ENCODE measurements at places on chromosomes 7 and 10. TPM values are rescaled to one million over a fixed set of nuclear protein-coding genes. Genes with fewer than 3 reads are reported as not detected.

DNA sequence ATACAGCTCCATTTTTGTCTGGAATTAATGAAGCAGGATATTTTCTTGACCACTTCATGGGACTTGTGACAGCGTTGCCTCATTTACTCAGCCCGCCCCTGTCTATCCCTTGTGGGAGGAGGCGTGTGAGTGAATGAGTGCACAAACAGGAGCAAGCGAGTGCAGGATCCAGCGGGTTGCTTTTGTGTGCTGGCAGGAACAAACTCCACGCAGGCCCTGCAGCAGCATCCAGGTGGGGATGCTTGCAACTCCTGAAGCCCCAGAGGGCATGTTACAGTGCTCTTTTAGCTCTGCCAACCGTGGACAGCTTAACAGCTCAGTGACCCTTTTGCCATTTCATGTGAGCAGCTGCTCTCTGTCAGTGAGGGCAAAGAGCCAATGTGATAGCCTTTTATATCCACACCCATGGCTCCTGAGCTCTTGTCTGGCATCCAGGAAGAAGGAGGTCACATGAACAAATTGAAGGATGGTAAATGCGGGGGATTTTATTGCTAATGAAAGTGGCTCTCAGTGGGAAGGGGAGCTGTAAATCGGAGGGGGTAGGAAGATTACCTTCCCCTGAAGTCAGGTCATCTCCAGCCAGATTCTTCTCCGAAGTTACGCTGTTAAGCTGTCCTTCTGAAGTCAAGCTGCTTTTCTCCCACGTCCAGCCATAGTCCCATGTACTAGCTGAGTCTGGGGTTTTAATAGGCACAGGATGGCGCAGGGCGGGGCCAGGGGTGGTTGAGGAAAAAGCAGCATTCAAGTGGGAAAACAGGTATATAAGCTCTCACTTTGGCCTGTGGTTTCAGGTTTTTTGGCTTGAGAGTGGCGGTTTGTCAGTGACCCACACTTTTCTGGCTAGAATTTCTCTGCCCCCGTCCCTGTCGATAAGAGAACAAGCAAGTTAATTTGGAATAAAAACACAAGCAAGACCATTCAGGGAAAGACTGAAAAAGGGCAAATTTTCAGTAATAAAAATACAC lies 714.7 kb upstream of the MBL2 start:
- no peak for DNase-seq

GRCh38 chr7:136039577-136040345 lies 62.6 kb upstream of the MTPN start:
- no peak for DNase-seq

DNA sequence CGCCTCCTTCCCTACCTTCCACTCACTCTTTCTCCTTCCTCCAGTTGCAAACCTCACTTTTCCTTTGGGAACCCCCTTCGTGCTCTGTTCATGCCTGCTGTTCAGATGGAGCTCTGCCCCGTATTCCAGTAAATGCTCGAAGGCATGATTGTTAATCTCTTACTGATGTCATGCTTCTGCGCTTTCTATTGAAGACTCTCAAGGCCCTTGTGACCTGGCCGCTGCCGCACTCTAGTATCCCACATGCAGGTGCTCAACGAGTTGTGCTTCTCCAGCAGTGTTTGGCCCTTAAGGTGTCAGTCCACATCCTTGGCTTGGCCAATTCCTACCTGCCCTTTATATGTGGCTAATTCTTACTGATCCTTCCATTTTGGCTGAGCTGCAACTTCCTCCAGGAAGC lies 158.6 kb downstream of the ADAM12 start:
- no peak for DNase-seq

GRCh38 chr10:33794460-33794859 lies 460.0 kb upstream of the NRP1 start:
- DNase-seq = no peak

DNA sequence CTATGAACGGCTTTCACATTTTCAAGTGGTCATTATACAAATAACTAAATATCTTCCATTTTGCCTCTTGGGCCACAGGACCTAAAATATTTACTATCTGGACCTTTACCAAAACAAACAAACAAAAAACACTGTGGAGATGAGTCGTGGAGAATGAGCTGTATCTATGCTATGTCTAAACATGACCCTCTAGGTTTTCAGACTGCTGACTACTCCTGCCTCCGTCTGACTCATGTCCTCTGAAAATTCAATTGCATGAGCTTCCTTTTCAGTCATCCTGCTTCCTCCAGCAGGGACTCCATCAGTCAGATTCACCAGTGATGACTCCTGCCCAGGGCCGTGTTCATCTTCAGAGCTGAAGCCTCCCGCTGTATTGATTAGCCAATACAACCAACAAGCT lies 96.8 kb downstream of the COL28A1 start:
- no peak for DNase-seq

DNA sequence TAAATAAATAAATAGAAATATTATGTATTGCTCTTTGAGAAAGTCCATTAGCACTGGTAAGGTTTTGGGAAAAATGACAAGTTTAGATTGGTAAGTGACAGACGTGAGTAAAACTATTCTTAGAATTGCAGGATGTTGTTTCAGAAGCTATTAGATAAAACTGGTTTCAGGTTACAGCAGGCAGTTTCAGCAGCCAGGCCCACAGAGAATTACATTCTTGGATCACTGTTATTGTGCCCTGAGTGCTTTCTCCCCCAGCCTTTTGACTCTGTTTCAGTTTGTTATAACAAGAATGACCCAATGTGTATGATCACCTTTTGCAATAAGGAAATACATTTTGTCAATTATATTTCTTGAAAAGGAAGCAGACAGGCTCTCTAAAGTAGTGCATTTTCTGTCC lies 86.5 kb downstream of the DKK1 start:
- no peak for DNase-seq

GRCh38 chr7:105664816-105665525 lies 83.7 kb upstream of the EFCAB10 start:
- no peak for DNase-seq

GRCh38 chr7:139471740-139472353 lies 11.6 kb downstream of the KLRG2 start:
- DNase-seq = no peak

CRYGN gene
- total RNA-seq = not detected

GPR15LG gene
- not detected for total RNA-seq

TRPV5 gene
- not detected for total RNA-seq

DNA sequence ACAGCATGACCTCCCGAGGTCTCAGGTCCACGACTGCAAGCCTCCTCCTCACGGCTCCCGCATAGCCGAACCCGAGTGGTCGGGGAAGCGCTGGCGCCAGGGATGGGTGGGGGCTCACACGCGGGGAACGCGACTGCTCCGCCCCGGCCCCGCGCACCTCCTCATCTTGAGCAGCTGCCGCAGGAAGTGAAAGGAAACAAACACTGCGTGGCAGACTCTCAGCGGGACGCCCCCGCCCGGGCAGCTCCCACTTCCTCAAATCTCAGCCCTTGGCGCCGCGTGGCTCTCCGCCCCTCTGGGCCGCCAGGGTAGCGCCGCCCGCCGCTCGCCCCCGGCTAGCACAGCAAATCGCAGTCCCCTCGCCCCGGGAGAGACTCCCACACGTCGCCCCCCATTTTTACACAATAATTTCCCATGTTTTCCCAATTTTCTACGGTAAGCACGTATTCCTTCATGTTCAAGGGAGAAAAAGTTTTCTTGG lies at the start of gene TMEM243:
Gene TMEM243, minus strand, starts transcription at position 188 of the 481 bp plus-strand sequence. CDS start 229 bp downstream, outside the sequence.
- DNase-seq = peak; percentile 91

GRCh38 chr7:138705167-138705566 lies 4.0 kb upstream of the SVOPL start:
- no peak for DNase-seq

- DNase-seq = no peak
Measured at GRCh38 chr7:92391071-92391470, 56.2 kb upstream of the GATAD1 start.

DNA sequence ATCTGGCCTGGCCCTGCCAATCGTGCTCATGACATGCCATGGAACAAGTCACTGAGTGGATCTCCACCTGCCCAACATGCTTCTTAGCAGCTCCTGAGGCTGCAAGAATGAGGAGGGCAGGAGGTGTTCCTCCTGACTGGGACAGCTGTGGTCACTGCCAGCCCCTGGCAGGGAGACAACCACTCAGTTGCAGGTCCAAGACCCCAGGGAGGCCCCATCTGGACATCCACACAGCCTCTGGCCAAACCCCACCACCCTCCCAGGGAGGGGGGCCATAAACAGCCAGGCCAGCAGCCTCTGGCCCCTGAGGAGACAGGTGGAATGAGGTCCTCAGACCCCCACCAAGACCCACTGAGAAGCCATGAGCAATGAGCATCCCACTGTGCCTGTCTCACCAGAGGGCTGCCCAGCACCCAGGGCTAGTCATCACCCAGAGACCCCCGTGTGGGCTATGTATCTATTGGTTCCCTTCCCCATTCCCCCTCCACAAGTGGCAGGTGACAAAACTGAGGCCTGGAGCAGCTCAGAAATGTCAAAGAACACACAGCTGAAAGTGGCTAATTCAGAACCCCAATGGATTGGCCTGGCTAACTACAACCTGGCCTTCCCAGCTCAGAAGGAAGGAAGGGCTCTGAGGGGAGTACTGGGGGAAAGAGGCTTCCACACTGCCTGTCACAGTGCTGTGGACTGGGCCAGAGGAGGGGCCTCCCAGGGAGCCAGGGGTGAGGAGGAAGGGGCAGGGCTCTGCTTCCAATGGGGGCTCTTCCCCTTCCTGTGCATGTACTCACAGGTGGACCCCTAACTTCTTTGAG lies 3.0 kb downstream of the GPRIN2 start:
- no peak for DNase-seq

DNA sequence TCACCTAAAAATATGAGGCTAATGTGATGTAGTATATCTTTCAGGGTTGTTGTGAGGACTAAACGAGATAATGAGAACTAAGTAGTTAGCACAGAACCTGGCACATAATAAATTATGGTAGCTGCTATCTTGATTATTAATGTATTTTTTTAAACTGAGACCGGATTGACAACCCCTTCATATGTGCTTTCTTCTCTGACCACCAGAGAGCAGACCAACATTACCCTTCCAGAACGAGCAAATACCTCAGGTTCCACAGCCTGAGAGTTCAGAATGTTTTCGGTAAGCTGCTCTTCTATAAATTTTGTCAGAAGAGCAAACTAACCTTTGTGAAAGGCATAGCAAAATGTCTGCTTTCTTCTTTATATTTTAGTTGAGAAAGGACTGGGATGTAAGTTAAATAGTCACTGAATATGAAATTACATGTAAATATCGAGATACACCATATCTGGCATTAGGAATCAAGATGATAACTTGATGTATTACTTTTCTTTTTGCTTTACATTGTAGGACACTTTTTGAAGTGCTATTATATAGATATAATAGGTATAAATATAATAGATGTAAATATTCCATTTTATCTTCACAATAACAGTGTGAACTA lies 13.6 kb upstream of the BPGM start:
- no peak for DNase-seq

NYAP1 gene
- total RNA-seq = 0.18 TPM

OR9A2 gene
- total RNA-seq = not detected

GRCh38 chr7:85773116-85773728 lies 586.4 kb upstream of the SEMA3D start:
- DNase-seq = no peak

BICC1 gene
- total RNA-seq = not detected

LLCFC1 gene
- not detected for total RNA-seq

DNA sequence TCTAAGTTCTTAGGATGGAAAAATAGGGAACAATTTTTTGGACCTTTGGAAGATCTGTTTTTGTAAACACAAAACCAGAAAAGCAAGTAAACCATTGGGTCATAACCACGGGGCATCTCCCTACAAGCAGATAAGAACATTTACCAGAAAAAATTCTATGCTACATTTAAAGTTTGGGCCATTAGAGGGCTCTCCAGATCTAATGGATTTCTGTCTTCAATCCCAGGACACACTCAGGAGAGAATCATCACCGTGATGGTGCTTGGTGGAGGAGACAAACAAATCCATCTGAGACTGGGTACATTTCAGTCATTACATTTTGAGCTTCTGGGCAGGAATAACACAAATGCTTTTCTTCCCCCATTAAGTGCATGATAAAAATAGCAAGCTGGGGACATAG lies 178.4 kb upstream of the TARP start:
- DNase-seq = no peak

DNA sequence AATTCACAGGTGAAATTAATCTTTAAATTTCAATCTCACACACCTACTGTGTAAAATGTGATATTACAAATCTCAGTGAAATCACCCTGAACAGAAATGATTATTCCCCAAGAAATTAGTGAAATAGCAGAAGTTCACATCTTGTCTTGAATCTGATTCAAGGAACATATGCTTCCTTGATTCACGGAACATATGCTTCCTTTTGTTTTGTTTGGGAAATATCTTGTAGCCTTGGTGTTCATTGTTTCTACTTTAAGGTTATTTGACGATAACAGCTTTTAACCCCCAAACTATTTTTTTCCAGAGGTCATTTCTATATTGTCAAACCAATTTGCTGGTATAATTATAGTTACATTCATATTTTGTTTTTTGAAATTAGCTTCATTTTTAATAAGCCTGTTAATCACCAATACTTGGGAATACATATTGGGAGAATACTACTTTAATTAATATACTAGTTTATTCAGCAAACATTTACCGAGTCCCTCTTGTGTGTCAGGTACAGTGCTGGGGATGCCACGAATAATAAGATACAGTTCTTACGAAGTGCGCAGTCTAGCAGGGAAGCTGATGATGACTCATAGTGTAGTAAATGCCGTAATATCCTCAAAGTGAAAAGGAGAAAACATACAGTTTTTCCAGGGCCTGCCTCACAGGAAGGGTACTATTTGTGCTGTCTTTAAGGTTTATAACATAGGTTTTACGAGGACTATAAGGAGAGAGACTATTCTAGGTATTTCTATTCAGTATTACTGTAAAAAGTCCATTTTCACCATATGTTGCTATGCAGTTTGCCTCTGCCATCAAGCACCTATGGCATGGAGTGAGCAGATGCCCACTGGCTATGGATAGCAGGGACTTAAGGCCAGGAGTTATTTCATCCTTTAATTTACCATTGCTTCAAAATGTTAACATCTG lies 32.5 kb downstream of the PRKAR2B start:
- no peak for DNase-seq

GRCh38 chr10:27714349-27714748 lies 31.3 kb downstream of the MKX start:
- DNase-seq = no peak

GRCh38 chr10:73839276-73839966 lies 28.0 kb upstream of the NDST2 start:
- DNase-seq = no peak

DNA sequence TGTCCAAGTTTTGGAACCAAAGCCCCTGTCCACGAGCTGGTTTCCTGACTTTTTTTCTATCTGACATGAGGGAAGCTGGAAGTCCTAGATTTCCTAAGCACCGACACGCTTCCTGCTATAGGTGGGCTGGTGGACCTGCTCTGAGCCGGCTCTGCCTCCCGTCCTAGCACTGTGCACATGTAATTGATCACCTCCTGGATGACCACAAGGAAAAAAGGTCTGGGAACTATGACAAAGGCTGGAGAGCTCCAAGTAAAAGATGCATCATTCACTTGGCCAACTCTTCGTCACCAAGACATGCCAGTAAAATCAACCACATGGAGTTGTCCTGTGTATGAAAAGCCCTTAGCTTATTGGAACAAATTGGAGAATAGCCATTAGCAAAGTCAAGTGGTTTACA lies 104.8 kb downstream of the ITIH5 start:
- DNase-seq = no peak
